Fibroblast of skin of right biceps (primary cell): ENCODE measurements at places on chromosomes 5 and 9.

DNA sequence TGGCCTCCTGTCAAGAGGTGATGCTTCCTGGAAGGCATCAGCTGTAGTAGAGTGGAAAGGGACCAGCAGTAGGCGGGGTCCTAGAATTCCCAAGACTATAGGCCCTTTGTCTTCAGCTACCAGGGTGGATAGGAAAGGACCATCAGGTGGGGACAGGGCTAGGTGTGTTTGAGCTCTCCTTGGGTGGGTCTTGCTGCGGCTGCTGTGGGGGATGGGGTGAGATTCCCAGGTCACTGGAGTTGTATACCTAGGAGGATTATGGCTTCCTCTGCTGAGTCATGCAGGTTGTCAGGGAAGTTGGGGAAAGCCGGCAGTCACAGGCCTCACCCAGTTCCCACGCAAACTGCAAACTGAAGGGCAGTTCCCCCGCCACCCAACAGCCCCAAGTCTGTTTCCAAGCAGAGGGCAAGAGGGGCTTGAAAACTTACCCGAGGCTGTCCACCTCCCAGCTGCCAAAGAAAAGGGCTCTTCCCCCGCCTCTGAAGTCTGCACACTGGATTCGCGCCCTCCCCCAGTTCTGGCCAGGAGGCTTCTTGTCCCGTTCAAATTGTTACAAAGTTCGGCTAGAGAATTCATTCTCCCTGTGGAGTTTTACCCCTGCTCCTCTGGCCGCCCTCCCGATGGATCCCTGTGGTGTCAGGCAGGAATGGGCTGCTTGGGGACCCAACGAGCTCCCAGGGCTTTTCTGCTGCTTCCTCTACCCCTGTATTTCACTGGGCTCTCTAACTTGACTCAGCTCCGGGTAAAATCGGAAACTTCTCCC lies 23.0 kb upstream of the ECM2 start:
- no peak for DNase-seq

DNA sequence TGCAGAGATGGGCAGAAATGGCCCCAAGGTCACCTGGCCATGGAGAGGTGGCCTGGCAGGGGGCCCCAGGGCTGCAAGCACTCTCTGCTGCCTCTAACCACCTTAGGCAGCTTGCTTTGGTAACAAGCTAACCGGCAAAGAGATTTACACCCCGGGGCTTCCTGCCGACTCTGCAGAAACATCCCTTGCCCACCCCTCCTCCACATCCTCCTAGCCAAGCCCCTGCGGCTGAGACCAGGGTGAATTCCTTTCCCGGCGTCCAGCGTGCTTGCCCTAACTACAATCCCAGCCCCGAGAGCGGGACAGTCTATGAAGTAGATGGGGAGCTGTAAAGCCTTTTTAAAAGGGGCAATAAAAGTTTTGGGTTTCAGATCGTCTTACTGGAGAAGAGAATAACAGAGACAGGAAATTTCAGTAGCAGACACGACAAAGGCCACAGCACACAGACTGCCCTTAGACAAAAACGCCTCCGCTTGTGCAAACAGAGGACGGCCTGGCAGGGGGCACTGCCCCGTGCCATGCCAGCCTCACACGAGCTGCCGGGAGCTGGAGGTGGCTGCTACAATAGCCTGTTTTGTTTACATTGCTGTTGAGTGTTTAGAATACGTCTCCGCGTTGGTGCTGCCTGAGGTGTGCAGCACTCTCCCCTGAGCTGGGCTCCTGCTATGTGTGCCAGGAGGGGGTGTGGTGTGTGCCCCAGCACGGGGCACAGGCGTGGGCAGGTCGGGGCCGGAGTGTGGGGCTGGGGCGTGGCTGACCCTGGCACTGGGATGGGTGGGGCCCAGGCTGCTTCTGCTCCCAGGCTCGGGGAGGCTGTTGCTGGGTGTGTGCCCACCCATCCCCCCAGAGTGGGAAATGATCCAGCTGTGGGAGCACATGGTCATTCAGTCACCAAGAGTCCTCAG lies 15.3 kb downstream of the MYMK start:
- DNase-seq, result peak; percentile 14

DNA sequence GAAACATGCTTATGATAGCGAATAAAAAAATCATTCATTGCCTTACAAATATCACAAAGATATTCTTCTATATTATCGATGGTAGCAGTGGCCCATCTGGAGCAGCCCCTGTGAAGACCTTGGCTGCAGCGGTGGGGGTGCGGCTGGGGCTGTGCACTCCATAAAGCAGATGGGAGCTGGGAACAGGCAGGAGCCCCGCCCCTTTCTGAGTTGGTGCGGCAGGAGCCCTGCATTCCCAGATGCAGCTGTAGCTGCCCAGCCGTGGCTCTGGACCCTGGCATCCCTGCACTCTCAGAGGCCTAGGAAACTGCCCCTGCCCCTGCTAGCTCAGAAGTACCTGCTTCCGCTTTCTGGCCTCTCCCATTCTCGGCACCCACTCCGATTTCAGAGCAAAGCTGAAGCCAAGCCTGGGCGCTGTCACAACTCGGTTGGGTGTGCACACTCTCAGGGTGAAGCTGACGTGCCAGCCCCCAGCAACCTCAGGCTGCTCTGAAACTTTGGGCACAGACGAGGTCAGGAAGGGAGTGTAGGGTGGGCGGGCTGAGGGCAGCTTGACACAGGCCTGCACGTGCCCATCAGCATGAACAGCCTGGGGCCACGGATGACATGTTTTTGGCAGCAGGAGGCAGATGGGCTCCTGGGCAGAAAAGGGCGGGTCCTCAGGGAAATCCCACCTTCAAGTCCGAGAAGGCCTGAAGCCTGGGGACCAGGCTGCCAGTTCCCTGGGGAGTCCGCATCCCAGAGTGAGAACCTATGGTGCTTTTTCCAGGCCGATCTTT lies 1440.8 kb upstream of the ACO1 start:
- DNase-seq, result no peak

DNA sequence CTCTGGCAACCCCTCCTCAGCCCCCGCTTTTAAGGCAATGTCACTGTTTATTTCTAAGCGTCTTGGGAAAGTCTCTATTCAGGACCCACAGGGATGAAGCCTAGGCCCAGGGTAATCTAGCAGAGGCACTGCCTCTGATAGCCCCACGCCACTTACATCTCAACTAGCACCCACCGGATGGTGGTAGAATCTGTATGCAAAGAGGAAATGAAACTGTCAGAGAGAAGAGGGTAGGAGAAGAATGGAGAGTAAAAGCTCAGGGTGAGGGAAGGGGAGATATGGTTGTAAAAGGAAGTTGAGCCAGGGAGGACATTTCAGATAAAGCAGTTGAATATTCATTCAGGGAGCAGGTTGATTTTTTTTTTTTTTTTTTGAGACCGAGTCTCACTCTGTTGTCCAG lies 3.0 kb downstream of the FRRS1L start:
- DNase-seq, result no peak

GRCh38 chr5:180050121-180050940 lies 21.2 kb downstream of the RNF130 start:
- no peak for DNase-seq
